ENCODE measurements at places on chromosomes 16 and 17.
A peak's percentile ranks its signal among the peaks of the same experiment; 100 is the strongest.

DNA sequence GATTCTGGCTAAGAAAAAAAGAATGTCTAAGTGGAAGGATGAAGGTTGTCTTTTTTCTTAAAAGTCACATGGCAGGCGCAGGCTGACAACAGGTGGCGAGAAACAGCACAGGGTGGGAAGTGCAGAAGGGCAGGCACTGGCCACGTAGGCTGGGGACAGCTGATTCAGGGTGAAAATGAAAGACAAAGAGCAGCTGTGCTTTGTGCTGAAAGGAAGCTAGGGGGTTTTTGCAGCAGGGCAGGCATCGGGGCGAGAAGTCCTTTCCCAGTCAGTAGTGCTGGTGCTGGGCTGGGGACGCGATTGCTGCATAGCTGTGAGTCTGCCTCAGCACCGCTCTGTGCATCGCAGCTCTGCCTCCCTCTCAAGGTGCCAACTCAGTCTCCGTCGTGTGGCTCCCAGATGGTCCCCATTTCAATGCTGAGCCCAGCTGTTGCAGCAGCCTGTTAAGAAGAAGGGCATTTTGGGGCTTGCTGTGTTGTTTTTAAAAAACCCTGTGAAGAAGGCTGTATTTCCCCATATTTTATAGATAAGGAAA, 183.1 kb upstream of the CCL2 start:
- no peak for DNase-seq

DNA sequence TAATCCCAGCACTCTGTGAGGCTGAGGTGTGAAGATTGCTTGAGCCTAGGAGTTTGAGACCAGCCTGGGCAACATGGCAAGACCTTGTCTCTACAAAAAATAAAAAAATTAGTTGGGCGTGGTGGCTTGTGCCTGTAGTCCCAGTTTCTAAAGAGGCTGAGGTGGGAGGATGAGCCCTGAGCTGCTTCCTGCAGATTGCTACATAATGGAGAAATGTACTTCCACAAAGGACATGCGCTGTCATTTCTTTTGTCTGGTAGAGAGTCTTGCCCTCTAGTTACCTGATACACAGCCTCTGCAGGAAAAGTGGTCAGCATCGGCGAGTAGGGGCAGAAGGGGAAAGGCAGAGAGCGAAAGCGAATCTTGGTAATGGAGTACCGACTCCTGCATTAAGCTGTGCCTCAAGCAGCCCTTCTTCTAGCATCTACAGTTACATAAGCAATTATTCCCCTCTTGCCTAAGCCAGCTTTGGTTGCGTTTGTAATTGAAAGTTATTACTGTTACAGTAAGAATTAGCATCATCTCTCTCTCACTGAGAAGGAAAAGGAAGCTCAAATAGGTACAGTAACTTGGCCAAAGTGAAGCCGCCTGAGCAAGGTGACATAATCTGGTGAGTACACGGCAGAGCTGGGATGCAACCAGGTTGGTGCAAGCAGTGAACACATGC, 18.5 kb upstream of the GGA2 start:
- DNase-seq: no peak

- DNase-seq: no peak
Observed at GRCh38 chr17:68910251-68910705, 44.9 kb downstream of the ABCA8 start.

DNA sequence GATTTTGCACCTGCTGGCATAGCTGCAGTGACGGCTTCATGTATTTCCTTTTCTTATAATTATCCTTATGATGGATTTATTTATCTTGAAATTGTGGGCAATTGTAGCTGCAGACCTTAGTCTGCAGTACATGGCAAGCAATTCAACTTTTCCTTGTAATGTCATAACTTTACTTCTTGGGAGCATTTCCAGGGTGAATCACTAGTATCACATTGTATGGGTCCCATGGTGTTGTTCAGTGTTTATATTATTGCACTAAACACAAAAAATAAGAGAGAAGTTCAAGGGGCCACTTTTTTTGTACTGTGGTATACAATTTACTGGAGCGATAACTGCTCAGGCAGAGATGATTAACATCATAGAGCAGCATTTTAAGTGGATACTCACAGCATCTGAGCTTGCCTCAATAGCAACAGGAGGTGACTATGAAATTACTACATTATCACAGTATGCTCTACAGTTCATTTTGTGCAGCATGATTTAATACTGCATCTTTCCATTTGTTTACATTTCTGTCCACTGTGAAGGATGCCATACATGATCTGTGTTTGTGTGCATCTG, 169.5 kb downstream of the STX8 start:
- DNase-seq: no peak

GRCh38 chr17:31598921-31599571, 207.6 kb downstream of the RAB11FIP4 start:
- no peak for DNase-seq

GRCh38 chr17:75703191-75703590, 18.1 kb upstream of the ITGB4 start:
- DNase-seq: no peak

DNA sequence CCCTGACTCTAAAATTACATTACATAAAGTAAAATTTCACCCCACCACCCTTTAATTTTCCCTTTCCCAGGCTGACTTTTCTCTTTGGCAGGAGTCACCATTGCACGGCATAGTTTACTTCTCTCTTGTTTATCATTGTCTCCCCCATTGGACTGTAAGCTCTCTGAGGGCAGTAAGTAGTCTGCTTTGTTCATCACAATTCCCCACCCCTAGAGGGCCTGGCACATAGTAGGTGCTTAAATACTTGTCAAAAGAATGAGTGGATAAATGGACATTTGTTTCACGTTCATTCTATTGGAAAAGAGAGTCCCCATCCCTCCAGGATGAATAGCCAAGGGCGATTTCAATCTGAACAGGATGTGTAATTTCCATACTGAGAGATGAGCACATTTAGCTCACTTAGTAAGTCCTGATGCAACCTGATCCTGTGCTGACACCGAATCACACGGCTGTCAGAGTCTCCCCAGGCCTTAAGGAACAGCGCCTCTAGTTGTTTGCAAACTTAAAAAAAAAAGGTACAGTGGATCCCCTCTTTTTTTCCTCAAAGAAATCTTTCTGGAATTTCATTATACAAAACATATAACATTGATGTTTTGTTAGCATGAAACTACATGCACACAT, 54.0 kb downstream of the AKAP1 start:
- DNase-seq: no peak

DNA sequence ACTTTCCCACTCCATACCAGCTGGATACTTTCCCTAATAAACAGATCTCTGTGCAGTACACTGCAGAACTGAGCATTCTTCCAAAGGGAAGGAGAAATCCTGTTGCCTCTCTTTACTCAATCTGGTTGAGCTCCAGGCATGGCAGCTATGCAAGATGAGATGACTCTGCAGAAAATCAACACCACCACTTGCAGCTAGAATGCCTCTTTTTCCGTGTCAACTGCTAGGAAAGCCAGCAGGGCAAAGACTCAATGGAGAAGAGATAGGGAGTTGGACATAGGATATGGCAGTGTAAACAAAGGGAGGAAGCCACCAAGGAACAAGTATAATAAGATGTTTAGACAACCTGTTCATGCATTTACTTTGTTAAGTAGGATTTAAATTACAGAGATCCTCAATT, 40.4 kb upstream of the CORO6 start:
- DNase-seq: no peak

- peak; percentile 48 for DNase-seq
Observed at GRCh38 chr17:77107506-77108433, 33.0 kb upstream of the SEC14L1 start.

DNA sequence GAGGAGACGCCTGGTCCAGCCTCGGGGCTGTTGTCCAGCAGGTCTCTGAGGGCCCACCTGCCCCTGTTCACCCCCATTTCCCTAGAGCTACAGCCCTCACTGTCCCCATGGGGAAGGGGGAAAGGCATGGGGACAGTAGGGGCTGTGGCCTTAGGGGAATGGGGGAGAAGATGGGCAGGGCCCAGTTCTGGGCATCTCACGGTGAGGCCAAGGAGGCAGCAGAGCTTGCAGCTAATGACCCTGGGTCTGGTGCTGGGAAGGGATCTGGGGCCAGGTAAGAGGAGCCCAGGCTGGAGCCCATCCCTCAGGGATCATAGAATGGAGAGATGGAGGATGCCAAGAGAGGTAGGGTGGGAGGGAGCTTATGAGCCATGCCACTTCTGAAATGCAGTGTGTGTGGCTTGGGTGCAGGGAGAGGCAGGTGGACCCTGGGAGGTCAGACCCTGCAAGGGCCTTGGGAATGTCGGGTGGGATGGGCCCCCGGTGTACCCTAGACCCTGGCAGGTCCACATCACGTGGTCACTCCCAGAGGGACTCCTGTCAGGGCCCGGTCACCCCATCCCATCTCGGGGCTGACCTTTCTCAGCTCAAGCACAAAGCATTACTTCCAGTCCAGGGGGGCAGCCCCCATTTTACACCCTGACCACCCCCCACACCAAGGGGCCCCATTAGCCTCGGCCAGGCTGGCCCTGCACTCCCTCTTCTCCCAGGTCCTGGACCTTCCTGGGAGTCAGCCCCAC, 35.9 kb upstream of the KSR1 start:
- no peak for DNase-seq

DNA sequence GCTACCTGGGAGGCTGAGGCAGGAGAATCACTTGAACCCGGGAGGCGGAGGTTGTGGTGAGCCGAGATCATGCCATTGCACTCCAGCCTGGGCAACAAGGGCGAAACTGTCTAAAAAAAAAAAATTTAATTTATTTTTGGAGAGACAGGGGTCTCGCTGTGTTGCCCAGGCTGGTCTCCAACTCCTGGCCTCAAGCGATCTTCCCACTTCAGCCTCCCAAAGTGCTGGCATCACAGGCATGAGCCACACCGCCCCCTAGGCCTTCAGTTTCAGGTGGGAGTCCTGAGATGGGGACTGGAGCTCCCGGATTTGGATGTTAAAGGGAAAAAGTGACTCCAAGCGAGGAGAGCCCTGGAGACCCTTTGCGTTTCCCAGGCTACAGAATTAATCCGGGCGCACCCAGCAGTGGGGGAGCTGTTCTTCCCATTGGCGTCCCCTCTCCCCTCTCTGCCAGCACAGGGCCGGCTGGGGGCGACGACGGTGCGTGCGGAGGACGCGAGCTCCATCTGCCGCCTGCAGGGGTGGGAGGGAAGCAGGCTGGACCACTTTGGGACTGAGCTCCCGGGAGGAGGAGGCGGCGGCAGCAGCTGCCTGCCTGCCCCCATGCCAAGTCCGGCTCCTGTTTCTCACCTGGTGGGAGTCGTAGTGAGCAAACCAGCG, 49.3 kb upstream of the USP7 start:
- DNase-seq: no peak

GRCh38 chr17:42674755-42675347, 1.9 kb downstream of the PLEKHH3 start:
- no peak for DNase-seq

DNA sequence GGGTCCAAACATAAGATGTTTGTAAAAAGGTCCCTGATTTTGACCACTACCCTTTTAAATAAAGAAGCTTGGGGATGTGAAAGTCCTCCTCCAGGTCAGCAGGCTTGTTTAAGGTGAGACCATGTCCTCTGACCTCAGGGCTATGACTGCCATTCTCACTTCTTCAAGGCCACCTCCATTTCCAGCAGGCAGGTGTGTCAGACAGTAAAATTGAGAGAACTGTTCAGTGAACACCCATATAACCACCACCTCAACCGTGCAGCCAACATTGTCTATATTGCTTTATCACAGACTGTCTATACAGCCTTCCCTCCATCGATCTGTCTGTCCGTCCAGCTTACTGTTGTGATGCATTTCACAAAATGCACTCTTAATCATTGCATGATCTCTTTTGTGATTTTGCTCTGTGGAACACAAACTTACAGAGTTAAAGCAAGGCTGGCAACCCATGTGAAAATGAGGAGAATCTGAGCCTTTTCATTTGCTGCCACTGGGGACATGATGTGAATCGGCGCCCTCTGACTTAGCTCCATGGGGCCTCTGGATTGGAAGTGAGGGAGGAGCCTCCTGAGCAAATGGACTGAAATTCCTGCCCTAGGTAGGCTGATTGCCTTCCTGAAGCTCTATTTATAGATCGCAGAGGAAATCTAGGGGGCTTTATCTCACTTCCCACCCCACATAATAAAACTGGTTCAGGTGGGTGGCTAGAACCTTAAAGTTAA, 53.8 kb downstream of the ZNRF1 start:
- DNase-seq: no peak

- no peak for DNase-seq
Observed at GRCh38 chr16:53609536-53609935, 94.1 kb downstream of the RPGRIP1L start.

GRCh38 chr16:80586476-80586875, 45.7 kb downstream of the DYNLRB2 start:
- no peak for DNase-seq

- DNase-seq: no peak
Observed at GRCh38 chr17:27778183-27778582, 22.1 kb downstream of the NOS2 start.

GRCh38 chr16:2983706-2984136, 3.5 kb upstream of the PKMYT1 start:
- peak; percentile 31 for DNase-seq

DNA sequence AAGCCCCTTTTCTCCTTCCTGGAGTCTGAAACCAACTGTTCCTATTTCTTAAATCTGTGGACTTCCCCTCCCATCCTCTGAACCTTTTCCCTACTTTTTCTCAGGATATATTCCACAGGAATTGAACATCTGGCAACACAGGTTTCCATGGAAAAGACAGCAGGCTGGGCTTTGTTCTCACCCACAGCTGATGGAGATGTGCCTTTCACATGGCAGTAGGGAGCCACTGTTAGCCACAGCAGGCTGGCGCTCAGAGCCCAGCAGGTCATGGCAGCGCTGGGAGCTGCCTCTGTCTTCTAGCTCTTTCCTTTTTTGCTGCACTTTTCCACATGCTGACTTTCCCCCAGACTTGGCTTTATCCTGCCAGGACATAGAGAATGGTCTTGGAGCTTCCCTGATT, 116.4 kb upstream of the NLRP1 start:
- DNase-seq: no peak

DNA sequence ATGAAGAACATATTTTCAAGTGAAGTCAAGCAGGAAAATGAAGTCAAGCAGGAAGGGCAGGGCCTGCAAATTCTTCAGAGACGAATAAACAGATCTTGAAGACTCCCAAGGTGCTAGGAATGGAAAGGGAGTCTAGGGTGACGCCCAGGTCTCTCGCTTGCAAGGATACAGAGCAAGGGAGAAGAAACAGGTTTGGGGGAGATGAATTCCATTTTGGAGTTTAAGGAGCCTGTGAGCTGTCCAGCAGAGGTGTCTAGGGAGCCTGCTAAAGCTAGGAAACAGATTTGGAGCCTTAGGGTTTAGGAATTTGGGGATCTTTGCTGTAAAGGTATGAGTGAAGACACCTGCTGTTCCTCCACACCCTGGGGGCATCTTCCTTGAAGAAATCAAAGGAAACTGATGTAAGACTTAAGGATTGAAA, 2.0 kb upstream of the UNKL start:
- no peak for DNase-seq

- DNase-seq: no peak
Observed at GRCh38 chr16:46871597-46871996, 12.6 kb upstream of the GPT2 start.

All from stimulated activated CD8-positive, alpha-beta memory T cell treated with anti-CD3 and anti-CD28 coated beads, Interleukin-2, amount 100 ng/mL, for 1 hour (primary cell).